DMS153 (cell line): ENCODE measurements at places on chromosomes 7 and 10.
A peak's percentile ranks its signal among the peaks of the same experiment; 100 is the strongest.

- DNase-seq = peak; percentile 55
These were observed 243.3 kb upstream of the CDC14C start for GRCh38 chr7:48681006-48681405.

GRCh38 chr10:115003396-115003795 lies 65.4 kb downstream of the TRUB1 start:
- DNase-seq = no peak

DNA sequence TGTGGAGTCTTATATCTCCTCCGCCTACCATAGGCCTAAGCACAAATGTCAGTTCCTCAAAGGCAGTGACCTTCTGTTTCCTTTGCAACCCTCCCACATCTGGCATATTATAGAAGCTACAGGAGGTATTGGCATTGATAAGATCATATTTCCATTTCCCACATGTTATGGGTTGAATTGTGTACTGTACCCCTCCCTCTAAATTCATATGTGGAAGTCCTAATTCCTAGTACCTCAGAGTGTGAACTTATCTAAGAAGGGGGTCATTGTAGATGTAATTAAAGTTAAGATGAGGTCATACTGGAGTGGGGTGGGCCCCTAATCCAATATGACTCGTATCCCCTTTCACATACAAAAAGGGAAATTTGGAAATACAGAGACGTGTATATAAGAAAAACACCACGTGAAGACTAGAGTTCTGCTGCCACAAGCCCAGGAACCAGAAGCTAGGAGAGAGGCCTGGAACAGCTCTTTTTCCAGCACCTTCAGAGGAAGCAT lies 6.1 kb upstream of the LAMB4 start:
- DNase-seq = no peak

- DNase-seq = no peak
These were observed 89.0 kb downstream of the EMX2 start for GRCh38 chr10:117631276-117632145.

GRCh38 chr7:139481364-139481763 lies 2.1 kb downstream of the KLRG2 start:
- no peak for DNase-seq

- DNase-seq = no peak
These were observed 196.6 kb upstream of the PLPP4 start for GRCh38 chr10:120260456-120260855.

GRCh38 chr7:30699706-30700495 lies 17.6 kb upstream of the CRHR2 start:
- DNase-seq = no peak

GRCh38 chr10:122689146-122689820 lies 10.4 kb downstream of the C10orf120 start:
- no peak for DNase-seq
